ENCODE measurements at places on chromosomes 16 and 17. TPM values are rescaled to one million over a fixed set of nuclear protein-coding genes. Genes with fewer than 3 reads are reported as not detected.

DNA sequence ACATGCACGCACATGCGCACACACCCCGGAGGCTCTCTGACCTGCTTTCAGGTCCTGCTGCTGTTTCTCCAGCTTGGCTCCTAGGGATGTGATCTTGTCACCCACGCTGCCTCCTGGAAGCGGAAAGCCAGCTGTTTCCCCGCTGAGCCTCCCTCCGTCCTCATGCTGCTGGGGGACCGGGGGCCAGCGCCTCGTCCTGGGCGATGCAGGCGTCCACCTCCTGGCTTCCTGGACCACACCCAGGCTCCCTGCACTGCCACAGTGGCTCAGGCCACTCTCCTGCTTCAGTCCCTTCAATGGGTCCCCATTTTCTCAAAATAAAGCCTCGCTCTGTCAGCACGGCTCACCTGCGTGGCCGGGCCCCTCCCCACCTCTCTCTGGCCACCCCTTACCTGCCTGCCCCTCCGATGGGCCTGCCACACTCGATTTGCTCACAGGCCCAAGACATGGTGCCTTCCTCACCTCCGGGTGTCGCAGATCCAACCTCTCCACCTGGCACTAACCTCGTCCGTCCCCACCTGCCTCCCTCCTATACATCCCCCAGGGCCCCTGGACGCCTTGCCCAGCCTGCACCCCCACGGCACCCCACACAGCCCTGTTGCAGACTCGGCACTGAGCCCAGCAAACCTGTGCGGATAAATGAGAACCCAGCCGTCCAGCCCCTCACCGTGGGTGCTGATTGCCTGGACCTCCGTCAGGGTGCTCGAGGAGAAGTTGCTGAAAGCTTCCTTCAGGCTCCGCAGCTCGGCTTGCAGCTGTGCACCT is 6.6 kb downstream of the ASGR2 start:
- no peak for DNase-seq

DNA sequence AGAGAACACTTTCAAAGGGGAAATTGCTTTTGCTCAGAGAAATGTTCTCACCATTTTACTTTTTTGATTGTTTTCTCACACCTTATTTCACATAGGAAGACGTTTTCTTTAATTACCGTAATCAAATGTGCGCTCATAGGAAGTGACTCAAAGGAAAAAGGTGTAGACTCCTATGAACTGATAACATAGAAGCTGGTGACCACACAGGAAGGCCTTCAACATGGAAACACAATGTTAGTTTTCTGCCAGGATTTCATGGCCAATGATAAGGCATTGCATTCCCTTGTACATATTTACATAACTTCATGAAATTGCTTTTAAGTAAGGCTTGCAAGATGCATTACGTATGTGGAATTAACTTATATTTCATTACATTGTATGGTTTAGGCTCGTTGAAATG is 40.9 kb upstream of the KCNJ16 start:
- no peak for DNase-seq

- DNase-seq: no peak
These were observed 7.3 kb downstream of the PNMT start for GRCh38 chr17:39675390-39676082.

The MFSD11 gene
- 31.4 TPM for total RNA-seq

- peak; percentile 37 for DNase-seq
These were observed 188.6 kb upstream of the PSMD7 start for GRCh38 chr16:74107795-74108610.

- no peak for DNase-seq
These were observed 208.5 kb upstream of the TOX3 start for GRCh38 chr16:52755396-52755795.

DNA sequence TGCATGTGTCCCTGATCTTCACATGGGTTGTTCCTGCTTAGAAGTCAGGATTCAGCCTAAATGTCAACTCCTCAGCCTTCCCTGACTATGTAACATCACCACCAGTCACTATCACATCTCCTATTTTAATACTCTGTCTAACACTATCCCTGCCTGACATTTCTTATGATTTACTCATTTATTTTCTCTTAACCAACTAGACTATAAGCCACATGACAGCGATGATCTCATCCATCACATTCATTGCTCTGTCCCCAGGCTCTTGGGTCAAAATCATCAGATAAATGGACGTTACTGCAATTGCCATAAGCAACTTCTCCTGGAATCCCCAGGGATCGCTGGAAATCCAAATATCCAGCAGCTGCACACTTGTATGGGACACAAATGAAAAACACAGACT is 15.7 kb downstream of the CDRT4 start:
- DNase-seq: no peak

The ADGRG3 gene
- not detected for total RNA-seq

The ABCA9 gene
- total RNA-seq: 3.1 TPM

DNA sequence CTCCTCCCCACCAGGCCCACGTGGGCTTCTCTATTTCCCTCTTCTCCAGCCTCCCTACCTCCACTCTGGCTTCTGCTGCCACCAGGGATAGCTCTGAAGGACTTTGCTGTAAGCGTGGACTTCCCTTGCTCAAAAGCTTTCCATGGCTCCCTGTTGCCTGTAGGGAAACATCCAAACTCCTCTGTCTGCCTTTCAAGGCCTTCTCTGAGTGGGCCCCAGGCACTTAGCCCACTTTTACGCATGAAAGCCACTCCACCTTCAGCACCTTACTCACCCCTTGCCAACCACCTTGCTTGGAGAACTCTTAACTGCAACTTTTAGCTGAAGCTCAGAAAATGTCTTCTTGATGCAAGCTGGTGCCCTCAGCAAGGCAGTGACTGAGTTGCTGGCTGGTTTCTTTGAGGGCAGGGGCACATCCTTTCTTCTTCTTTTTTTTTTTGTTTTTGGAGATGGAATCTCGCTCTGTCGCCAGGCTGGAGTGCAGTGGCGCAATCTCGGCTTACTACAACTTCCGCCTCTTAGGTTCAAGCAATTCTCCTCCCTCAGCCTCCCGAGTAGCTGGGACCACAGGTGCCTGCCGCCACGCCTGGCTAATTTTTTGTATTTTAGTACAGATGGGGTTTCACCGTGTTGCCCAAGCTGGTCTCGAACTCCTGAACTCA is 52.0 kb upstream of the DLX4 start:
- DNase-seq: no peak

The ALDOA gene
- 474 TPM for total RNA-seq

DNA sequence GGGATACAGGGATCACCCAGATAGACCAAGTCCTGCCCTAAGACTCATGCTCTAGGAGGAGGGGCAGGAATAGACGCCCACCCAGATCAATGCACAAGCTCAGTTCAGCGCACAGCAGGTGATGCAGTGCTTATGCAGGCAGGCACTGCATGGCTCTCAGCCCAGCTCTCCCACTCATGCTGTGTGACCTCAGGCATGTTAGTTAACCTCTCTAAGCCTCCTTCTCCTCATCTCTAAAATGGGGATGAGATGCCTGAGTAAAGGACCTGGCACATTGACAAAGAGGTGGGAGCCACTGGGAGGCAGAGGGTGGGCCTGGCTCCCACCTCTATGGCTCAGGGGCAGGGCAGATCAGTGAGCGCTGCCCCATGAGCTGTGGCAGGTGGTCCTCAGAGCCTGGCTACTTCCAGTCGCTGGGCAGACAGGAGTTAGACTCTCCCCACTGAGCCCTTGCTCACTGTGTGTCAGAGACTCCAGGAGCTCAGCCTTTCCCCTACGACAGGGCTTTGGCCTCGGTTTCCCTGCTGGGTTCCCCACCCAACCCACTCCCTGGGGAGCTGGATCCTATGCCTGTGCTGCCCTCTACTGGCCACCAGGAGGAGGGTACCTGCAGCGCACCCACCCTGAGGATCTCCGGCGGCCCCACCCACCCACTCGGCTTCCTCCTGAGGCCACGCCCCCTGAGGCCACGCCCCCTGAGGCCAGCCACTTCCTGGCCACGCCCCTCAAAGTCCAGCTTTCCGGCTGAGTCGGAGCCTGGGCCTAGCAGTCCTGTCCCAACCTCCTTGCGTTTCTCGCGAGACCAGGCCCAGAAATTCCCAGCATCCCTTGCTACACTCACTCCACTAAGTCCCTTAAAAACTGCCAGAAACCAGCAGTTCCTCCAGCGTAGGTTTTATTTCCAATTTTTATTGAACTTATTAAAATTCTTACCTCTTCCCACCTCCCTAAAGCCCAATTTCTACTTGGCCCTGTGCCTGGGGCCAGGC is 196.1 kb downstream of the GSG1L start:
- DNase-seq: peak; percentile 67

The TMIGD1 gene
- not detected for total RNA-seq

The LGALS9B gene
- not detected for total RNA-seq

DNA sequence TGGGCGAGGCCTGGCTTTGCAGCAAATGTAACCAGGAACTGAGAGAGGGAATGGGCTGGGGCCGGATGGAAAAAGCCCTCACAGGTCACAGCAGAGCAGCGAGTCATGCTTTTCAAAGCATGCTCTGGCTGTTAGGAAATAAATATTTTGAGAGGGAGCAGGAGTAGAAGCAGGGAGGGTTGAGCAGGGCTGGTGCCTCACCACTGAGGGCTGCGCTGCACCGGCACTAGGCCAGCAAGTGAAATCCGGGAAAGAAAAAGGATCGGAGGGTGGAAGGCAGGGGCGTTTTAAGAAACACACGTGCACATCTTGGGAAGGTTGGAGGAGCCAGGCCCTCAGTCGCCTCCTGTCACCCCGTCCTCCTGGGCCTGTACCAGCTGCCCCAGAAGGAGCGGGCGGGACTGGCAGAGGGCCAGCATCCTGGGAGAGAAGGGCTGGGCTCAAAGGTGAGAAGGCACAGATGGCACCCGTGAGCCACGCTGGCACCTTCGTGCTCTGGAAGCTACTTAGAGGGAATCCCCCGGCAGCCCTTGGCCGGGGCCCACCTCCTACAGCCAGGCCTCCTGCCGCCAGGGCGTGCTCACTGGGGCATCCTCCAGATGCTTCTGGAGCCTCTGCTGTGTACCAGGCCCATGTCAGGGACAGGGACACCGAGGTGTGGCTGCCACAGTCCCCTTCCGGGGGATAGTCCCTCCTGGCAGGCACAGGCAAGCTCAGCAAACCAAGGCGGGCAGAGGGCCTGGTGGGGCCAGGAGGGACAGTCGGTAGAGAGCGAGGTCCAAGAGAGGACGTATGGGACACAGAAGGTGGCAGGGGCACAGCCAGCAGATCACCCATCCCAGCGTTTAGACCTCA is 71.5 kb upstream of the PLCG2 start:
- DNase-seq: peak; percentile 65

The CSH2 gene
- total RNA-seq: not detected

DNA sequence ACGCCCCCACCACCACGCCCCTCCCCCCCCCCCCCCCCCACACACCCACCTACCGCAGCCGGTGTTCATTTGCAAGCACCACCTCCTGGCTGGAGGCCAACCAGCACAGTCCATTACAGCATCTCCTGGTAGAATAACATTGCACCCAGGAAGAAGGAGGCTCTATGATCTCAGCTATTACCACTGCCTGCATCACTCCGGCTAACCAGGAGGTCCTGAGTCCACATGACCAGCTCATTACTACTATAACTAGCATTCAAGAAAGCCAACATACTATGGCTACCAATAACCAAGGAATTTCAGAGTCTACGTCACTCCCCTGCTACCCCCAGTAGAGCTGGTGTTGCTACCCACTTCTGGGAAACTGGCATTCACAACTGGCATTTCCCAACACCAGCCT is 81.1 kb upstream of the ALOX12 start:
- peak; percentile 28 for DNase-seq

The HOXB9 gene
- not detected for total RNA-seq

The P3H4 gene
- 36.8 TPM for total RNA-seq

- no peak for DNase-seq
These were observed 10.6 kb downstream of the RMI2 start for GRCh38 chr16:11355862-11356261.

The CDH8 gene
- not detected for total RNA-seq

GRCh38 chr17:42087736-42088705 is 10.3 kb downstream of the ZNF385C start:
- DNase-seq: no peak

- DNase-seq: no peak
These were observed 32.8 kb downstream of the CCL4 start for GRCh38 chr17:36136439-36136838.

The STAC2 gene
- under 0.01 TPM for total RNA-seq

The TERB1 gene
- total RNA-seq: under 0.01 TPM

- no peak for DNase-seq
These were observed 23.0 kb upstream of the TMEM132E start for GRCh38 chr17:34556384-34556783.

- DNase-seq: no peak
These were observed 25.3 kb downstream of the USP43 start for GRCh38 chr17:9670596-9670995.

- peak; percentile 44 for DNase-seq
These were observed 5.2 kb upstream of the RAI1 start for GRCh38 chr17:17675925-17676534.

DNA sequence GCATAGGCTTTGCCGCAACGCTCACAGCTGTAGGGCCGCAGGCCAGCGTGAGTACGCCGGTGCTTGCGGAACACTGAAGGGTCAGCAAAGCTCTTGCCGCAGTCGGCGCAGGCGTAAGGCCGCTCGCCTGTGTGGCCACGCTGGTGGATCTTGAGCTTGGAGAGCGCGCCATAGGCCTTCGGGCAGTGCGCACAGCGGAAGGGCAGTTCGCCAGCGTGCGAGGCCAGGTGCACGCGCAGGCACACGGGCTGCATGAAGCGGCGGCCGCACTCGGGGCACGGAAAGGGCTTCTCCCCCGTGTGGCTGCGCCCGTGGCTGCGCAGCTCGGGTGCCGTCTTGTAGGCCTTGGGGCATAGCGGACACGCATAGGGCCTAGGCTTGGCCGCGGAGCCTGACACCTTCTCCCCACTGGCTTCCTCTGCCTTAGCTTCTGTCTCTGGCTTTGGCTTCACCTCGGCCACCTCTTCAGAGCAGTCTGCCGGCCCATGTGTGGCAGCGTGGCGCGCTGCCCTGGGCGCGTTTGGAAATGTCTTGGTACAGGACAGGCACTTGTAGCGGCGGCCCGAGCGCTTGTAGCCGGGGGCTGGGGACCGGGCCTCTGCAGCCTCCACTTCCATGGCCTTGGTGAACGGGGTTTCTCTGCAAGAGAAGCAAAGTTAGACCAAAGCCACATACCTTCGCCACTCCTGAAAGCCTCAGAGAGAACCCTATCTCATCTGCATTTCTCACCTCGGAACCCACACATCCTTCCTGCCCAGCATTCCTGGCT is 10.0 kb downstream of the ZNF668 start:
- DNase-seq: no peak

DNA sequence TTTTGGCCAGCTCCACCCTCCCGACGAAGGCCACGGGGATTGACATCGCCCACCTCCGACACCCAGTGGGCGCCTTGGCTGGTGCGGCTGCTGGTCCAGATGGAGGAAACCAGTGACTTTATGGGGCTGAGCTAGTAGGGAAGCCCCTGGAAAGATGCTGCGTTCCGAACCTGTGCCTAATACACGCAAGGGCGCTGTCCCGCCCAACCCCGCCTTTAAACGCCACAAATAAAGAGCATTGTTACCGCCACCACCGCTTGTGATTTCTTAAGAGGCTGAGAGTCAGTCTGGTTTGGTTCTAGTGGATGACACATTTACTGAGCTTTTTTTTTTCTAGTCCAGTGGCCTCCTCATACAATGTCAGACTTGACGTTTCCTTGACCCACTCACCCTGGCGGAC is 107.9 kb downstream of the AATF start:
- no peak for DNase-seq

The GSG1L gene
- total RNA-seq: not detected

GRCh38 chr16:676565-676902 is 1.1 kb downstream of the RHBDL1 start:
- DNase-seq: no peak

The CD300E gene
- total RNA-seq: not detected

- no peak for DNase-seq
These were observed 63.0 kb downstream of the RMI2 start for GRCh38 chr16:11408216-11408615.

Data from fibroblast of lung (primary cell).